HL-60 (cell line): ENCODE measurements at places on chromosomes 1 and 21.

DNA sequence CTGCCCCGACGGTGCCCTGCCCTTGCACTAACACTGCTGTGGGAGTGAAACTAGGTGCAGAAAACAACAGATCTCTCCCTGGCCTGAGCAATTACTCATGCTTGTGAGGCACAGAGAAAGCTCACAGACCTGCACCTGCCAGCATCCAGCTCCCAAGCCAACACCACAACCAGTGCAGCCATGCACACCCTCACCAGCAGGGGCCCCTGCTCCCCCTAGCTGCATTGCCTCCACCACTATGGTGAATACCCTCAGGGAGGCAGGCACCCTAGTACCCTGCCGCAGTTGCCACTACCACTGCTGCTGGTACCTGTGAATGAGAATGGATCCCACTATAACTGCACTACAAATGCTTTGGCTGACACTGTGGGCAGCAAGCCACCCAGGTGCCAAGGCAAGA lies 7.1 kb upstream of the DIRAS3 start:
- no peak for DNase-seq

- DNase-seq = no peak
Measured at GRCh38 chr1:178953034-178953433, 72.7 kb upstream of the FAM20B start.

- DNase-seq = peak; percentile 84
Measured at GRCh38 chr1:26363549-26364448, 8.8 kb downstream of the ZNF683 start.

- no peak for DNase-seq
Measured at GRCh38 chr1:205972491-205973168, 29.4 kb upstream of the SLC26A9 start.

- no peak for DNase-seq
Measured at GRCh38 chr1:67193704-67194103, 27.4 kb downstream of the IL23R start.

DNA sequence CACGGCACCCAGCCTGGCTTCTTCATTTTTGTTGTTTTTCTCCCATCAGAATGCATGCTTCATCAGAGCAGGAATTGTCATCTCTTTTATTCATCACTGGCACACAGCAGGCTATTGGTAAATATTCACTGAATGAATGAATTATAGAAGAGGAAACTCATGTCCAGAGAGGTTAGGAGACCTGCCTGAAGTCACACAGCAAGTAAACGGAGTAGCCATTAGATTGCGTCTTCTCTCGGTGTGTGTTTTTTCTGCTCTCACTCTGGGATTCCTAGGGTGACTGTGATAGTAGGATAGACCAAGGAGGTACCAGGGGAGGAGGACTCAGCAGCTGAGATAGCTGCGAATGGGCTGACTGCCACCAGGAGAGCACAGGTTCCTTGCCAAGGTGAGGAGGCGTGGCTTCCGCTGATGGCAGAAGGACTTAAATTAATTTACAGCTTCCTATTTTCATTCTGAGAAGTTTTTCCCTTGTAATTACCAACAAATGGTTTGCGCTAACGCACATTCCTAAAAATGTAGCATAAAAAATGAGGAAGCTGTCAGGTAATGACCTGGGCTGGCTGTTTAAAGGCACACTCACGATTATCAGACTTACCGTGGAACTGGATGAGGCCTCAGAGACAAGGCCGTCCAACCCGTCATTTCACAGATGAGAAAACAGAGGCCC lies 4.5 kb upstream of the NCMAP start:
- no peak for DNase-seq

- no peak for DNase-seq
Measured at GRCh38 chr1:231693361-231694074, 66.9 kb downstream of the DISC1 start.

- DNase-seq = peak; percentile 76
Measured at GRCh38 chr1:234610061-234610665, at the start of gene IRF2BP2. Gene IRF2BP2 (minus strand): TSS chr1:234610178. CDS start chr1:234609494, 684 bp downstream.
